ENCODE measurements at places on chromosomes 12 and 14.

- no peak for DNase-seq
Measured at GRCh38 chr14:106094654-106095189, 568.3 kb downstream of the TMEM121 start.

DNA sequence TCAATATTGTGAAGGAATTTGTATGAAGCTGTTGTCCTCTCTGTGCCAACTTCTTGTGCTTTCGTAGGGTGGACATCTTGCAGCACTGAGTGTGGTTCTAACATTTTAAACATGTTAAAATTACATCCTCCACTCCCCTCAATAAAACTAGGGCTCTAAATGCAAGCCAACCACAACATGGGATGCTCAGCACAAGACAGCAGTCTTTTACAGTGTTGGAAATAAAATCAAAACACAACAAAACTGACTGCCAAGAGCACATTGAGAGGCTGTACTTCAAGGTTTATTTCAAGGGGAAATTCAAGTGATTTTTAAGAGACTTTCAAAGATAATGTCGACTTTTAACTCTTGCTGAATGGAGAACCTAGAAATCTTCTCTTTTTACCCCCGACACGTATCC, 396.9 kb downstream of the TMTC2 start:
- no peak for DNase-seq

GRCh38 chr14:100618763-100619320, 31.6 kb upstream of the BEGAIN start:
- DNase-seq: no peak

DNA sequence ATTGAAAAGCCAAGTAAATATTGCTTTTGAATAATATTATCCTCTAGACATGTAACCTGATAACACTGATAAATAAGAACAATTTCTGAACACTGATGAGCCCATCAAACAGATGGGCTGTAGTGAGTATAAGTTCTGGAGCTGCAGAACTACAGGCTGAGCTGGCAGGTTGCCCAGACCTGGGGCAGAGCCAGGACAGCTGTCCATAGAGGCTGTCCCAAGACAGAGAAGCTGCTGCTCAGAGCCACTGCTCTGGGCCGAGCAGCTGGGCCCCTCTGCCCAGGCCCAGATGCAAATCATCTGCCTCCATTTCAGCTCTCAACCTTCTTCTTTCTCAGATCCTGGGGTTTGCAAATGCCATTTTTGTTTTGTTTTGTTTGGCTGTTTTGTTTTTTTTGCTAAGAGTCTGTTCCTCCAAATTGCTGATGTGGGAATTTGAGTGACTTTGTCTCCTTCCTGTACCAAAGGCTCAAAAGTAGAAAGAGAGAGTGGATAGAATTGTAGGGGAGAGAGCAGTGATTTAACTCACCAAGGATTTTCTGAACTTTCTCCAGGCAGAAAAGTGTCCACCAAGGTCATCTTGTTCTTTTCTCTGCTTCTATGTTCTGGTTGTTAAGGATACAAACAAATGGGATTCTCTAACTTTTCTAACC, 4.0 kb upstream of the TESPA1 start:
- no peak for DNase-seq

GRCh38 chr12:98725476-98726247, 80.6 kb downstream of the APAF1 start:
- peak; percentile 30 for DNase-seq

DNA sequence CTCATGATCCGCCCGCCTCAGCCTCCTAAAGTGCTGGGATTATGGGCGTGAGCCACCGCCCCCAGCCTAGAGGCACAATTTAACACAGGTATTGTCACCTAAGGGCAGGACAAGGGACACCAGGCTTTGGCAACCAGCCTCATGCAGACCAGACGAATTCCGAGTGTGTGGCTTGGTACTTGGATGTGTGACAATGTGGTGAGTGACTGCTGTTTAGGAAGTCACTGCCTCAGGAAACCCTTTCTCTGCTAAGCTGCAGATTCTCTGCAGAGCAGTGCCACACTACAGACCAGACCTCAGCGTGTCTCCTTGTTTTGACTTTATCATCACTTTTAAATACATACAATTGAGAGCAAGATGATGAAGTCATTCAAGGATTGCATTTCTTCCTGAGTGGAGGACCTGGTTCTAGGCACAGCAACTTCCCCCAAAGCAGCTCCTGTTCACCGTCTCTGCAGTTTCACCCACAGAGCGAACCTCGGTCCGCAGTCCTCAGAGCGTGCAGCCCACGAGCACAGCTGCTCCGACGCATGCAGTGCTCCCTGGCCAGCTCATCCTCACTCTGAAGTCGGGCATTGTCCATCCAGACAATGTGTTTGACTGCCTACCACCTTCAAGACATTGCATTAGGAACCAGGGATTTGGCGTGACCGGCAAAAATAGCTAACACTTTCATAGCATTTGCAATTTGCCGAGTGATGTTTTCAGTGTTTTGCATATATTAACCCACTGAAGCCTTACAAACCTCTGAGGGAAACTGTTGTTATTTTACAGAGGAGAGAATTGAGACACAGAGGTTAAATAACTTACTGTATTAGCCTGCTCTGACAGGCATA, 235.2 kb downstream of the CHST11 start:
- DNase-seq: no peak
